NCI-H748 treated with DMSO at 0.1 percent for 48 hours (cell line): ENCODE measurements at places on chromosomes 4 and X.

- DNase-seq, result no peak
These were observed 8.9 kb downstream of the FHIP1A start for GRCh38 chr4:151417766-151418376.

DNA sequence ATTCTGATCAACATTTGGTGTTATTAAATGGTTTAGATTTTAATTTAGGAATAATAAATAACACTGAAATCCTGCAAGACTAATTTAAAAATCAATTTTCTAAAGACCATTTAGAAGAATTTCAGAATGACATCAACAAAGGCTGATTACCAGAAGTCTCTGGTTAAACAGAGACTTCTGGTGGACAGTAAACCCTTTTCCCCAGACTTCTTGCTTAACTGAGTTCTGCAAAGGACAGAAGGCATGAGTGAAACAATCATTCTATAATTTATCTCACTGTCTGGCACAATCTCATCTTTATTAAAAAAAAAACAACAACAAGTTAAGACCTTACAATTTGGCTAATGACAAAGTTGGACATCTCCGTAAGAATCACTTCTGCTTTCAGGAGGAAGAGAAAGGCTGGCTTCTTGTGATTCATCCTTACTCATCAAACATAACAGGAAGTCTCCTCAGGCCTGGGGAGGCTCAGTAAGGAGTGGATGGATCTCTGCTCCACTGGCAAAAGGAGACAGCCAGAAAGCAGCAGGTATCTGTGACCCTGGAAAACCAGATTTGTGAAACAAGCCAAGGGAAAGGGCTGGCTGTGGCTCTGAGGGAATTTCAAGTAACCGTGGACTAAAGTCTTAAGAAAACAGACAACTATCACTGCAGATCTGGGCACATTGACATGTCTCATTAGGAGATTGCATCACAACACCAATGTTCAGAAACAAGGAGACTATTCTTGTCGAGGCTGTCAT is 908 bp upstream of the TLR6 start:
- DNase-seq, result no peak

GRCh38 chrX:153792368-153792767 is 1.8 kb downstream of the IDH3G start:
- no peak for DNase-seq

DNA sequence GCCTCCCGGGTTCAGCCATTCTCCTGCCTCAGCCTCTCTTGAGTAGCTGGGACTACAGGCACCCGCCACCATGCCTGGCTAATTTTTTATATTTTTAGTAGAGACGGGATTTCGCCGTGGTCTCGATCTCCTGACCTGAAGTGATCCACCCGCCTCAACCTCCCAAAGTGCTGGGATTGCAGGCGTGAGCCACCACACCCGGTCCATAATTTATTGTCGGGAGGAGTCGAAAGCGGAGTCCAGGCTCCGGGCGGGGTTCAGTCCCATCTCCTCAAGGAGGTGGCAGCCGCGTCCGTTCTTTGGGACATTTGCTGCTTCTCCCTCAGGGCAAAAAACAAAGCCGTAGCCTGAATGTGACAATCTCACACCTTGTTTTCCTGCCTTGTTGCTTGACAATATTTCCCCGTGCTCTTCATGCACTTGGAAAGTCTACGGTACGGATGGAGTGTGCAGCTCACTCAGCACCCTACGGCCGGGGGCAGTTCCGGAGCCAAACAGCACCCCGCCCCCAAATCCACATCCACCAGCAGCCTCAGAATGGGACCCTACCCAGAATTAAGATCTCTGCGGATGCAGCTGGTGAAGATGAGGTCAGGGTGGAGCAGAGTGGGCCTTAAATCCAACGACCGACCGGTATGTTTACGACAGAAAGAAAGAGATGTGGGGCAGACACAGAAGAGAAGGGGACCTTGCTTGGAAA is 9.6 kb downstream of the GTPBP6 start:
- no peak for DNase-seq

DNA sequence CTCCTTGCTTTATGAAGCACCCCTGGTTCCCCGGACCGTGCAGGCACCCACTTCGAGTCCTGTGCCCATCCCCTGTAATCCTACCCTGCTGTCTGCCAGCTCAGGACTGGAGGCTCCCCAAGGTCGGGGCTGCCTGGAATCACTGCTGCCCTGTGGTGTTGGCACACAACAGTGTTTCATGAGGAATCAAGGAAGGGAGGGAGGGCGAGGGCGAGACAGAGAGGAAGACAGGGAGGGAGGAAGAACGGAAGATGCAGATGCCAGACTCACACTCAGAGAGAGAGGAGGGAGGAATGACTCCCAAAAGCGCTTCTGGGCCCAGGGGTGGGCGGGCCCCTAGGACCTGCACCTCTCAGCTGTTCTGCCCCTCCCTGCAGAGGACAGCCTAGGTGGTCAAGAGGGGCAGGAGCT is 42.9 kb upstream of the ADRA2C start:
- no peak for DNase-seq

- DNase-seq, result no peak
These were observed 40.8 kb downstream of the RAPGEF2 start for GRCh38 chr4:159143687-159144086.

GRCh38 chrX:13688384-13688957 is 457 bp upstream of the RAB9A start:
- DNase-seq, result no peak

- DNase-seq, result no peak
These were observed 376.8 kb upstream of the FGF16 start for GRCh38 chrX:77070202-77070918.

DNA sequence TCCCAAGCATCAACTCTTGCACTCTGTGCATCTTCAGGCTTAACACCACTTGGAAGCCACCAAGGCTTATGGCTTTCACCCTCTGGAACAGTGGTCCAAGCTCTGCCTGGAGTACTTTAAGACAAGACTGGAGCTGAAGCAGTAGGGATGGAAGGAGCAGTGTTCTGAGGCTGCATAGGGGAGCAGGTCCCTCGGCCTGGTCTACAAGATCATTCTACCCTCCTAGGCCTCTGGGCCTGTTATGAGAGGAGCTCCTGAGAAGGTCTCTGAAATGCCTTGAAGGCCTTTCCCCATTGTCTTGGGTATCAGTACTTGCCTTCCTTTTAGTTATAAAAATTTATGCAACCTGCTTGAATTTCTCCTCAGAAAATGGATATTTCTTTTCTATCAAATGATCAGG is 286.7 kb downstream of the CPXCR1 start:
- DNase-seq, result no peak

DNA sequence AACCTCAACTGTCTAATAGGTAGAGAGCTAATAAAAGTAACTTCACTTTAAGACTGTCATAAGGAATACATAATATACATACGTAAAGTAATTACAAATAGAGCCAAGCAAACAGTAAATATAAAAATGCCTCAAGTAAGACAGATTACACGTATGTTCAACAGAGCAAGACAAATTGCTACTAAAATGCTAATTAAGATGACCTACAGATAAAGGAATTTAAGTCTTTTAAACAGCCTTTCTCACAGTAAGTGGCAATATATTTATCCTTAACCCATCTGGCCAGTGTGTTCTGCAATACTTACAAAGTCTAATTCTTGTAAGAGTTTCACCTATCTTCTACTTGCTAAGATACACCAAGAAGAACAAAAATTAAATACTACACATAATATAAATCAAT is 12.7 kb downstream of the G3BP2 start:
- DNase-seq, result no peak

DNA sequence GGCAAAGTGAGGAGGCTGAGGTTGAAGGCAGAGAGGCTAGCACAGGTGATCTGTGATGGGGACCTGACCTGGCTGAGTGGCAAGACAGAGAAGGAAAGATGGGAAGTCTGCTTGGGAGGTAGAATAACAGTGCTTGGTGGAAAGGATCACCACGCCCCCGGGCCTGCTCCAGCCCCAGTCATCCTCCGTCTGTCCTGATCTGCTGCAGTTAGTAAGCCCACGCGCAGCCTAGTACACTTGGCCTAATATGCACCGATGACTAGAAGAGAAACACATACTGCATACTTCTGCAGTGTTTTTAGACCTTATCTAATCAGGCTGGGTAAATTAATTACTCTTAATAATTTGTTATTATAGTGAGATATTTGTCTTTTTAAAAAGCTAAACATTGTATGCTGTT is 103.7 kb upstream of the KLF3 start:
- no peak for DNase-seq

DNA sequence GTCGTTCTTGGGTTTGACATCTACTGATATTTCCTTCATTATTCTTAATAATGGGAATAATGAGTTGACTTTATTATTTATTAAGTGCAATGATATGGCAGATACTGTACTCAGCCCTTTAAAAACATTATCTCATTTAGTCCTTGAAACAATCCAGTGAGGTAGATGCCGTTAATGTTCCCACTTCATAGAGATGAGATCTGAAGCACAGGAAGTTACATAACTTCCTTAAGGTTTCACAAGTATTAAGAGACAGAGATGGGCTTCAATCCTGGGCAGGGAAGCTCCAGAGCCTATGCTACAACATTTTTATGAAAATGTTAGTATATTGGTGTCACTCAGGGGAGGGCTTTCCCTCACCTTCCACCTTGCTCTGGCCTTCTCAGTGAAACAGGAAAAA is 9.7 kb upstream of the KLHL13 start:
- DNase-seq, result no peak

- no peak for DNase-seq
These were observed 64.3 kb downstream of the RASL11B start for GRCh38 chr4:52926196-52926974.

DNA sequence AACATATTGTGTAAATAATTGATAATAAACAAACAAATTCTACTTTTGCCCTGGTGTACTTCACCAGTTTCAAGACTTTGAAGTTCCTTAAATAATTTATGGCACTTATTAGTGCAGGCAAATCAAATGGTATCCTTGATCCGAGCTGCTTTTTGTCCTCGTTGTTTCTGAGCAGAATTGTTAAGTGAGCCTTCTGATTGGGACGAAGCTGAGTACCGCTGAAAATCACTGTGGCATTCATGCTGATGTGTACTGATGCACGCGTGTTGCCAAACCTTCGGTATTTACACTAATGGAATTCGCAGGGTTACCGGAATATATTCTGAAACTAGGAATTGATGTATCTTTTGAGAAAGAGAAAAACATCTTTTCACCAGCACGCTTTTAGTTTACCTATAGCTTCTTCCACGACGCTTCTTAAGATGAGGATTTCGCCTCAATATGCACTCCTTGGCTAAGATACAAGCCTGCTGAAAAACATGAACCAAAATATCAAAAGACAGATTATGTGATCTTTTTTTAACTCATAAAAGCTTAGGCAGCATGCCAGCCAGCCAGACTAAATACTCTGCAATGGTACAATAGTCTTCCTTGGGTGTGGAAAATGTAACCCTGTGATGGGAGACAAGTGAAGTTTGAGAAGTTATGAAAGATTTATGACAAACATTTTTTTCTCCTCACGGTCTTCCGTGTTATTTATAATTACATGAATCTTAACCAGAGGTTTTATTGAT is 48.9 kb upstream of the TENM3 start:
- no peak for DNase-seq
